ENCODE measurements at places on chromosomes 7 and 10.

- DNase-seq = no peak
These were observed 5.0 kb downstream of the R3HCC1L start for GRCh38 chr10:98139431-98139830.

- no peak for DNase-seq
These were observed 60.0 kb downstream of the VTI1A start for GRCh38 chr10:112507046-112507445.

DNA sequence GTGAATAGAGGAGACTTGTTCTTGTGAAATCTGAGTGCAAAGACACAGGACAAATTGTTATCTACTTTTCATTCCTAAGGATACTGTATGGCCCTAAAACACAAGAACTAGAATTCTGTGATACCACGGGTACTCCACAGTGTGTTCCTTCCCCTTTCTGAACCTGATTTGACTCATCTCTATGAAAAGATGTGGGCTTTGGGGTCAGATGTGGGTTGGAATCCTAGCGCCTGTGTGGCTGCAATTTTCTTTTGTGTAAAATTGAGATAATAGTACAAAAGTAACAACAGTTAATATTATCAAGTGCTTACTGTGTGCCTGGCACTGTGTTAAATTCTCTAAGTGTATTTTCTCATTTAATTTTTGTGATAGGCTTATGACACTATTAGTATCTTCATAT lies 8.1 kb downstream of the SRGN start:
- DNase-seq = no peak

DNA sequence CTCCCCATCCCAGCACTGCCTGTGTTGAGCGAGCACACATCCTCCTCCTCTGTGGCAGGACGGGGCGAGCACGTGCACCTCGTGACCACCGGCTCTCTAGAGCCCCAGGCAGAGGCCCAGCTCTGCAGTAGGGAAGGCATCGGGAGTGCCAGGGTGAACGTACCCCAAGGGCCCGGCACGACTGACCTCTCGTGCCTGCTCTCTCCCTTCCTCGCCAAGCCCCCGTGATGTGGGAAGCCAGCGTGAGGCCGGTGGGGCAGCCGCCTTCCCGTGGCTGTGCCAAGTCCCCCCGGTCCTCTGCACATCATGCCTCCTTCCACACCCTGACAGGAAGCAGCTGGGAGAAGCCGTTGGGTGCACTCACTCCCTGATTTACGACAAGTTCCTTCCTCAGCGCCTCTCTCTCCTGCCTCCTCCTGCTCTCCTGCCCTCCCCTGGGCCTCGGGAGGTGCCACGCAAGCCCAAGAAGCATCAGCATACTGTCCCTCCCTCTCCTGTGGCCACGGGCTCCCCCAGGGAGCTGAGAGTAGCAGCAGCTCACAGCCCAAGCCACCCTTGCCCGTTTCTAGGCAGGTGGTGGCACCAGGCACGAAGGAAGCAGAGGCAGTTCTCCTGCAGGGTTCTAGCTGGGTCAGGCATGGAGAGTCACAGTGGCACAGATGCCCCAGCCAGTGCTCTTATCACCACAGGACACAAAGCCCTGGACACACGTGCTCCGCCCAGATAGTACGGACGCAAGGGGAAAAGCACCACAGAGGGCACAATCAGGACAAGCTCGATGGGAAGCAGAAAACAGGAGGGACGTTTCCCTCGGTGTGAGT lies 47.0 kb downstream of the AMZ1 start:
- no peak for DNase-seq

DNA sequence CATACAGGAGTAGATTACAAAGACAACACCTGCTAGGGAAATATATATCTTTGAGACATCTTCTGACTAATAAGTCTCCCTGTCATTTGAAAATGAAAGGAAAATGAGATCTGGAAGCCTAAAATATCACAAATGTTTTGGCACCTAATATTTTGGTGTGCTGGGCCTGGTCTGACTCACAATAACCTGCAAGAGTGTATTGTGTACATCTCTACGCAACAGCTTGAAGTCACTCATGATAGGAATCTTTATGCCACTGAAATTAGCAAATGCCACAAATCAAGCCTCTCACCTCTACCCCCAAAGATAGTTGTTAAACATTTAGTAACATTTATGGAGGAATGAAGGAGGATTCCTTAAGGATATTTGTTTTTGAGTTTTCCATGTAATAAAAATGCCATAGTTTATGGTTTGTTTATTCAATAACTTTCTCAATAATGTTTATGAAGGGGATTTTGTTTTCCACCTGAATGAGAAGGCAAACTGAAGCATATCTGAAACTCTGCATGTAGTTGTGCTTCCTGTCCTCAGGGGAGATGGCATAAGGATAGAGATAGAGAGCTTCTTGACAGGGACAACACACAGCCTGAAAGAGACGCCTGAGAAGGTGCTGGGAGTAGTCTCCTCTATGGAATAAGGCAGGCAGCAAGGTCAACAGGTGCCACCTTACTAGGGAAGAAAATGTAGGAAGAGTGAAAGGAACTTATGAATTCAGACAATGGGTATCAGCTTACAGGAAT lies 197.4 kb downstream of the AHR start:
- no peak for DNase-seq

DNA sequence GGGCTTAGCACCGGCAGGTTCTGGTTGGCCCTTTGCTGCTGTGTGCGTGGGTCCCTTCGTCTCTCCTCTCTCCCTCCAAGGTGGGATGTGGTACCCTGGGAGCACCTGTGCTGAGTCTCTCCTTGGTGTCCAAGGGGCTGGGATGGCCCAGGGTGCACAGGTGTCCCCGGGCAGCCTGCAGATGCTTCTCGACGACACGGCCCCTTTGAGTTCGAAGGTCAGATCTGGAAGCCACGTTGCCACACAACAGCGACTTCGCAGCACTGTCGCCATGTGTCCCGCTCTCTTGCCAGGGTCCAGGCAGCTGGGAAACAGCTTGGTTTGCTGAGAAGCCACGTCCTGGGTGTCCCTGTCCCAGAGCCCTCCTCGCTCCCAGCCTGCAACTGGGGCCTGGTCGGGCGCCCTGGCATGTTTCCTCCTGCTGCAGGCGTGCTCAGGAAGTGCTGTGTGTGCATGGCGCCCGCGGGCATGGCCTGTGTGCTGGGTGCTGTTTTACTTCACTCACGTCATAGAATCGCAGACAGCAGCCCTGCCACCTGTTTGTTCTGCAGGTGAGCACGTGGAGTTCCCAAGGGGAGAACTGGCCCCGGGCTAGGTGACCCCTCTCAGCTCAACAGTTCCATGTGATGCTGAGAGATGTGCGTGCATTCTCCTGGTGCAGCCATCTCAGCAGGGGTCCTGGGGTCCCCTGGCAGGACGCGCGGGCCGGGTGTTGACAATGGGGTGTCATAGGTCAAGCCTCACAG lies 70.9 kb downstream of the DNAJB6 start:
- no peak for DNase-seq

DNA sequence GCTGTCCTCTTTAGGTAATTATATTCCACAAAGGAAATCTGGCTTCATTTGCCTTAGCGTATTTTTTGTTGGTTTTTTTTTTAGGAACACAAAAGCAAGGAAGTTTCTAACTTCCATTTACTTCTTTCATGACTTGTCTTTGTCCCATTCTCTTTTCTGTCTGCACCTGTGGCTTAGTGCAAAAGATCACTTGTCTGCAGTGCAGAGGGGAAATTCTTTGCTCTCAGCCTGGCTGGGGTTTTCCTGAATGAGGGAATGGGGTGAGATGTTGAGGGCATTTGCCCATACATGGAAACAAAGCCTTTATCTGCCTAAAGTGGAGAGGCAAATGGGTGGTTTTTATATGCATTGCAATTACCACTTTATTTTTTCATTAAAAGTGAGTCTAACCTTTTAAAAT lies 361.1 kb upstream of the IGFBP3 start:
- DNase-seq = no peak

GRCh38 chr7:88311675-88312036 lies 5.0 kb upstream of the STEAP4 start:
- DNase-seq = no peak

DNA sequence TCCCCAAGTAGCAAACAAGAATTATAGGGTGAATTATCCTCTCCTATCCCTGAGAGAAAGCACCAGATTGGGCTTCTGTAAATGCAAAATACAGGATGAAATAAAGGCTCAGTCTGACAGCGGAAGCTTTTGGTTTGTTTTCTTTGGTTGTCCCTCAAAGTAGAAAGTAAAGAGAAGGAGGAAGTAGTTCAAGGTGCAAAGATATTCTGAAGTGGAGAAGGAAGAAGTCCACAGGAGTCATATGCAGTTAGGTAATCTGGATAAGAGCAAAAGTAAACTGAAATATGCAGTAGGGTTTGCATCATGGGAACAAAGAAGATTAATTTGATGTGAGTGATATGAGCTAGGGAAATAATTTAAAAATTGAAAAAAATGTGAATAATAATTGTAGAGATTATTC lies 1071.9 kb downstream of the CNTNAP2 start:
- no peak for DNase-seq

GRCh38 chr10:55631071-55631654 lies 729.9 kb downstream of the ZWINT start:
- DNase-seq = peak; percentile 43

DNA sequence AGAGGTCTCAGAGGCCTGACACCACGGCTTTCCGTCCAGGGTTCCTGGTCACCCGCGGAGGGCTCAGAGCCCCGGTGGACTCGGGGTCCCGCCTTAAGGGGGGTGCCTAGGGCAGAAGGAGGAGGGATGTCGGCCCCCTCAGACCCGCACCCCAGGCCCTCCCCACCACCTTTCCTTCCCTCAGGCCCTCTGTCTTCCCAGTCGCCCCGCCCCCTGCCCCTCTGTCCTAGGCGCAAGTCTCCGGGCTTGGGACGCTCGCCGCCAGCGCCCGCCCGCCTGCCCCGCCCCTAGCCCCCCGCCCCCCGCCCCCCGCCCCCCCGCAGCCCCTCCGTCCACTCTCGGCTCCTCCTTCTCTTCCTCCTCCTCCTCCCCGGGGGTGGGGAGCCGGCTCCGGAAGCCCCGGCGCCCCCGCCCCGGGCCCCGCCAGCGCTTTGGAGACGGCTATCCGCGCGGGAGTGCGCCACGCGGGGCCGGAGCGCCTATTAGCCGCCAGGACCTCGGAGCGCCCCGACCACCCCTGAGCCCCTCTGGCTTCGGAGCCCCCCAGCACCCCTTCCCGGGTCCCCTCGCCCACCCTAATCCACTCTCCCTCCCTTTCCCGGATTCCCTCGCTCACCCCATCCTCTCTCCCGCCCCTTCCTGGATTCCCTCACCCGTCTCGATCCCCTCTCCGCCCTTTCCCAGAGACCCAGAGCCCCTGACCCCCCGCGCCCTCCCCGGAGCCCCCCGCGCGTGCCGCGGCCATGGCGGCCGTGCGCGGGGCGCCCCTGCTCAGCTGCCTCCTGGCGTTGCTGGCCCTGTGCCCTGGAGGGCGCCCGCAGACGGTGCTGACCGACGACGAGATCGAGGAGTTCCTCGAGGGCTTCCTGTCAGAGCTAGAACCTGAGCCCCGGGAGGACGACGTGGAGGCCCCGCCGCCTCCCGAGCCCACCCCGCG lies at the start of gene AEBP1:
Gene AEBP1, plus strand, starts transcription at position 423 of the 937 bp plus-strand sequence. Its CDS starts 321 bp downstream, at position 744.
- DNase-seq = peak; percentile 61

GRCh38 chr10:22597138-22597537 lies 117.2 kb downstream of the PIP4K2A start:
- DNase-seq = no peak

DNA sequence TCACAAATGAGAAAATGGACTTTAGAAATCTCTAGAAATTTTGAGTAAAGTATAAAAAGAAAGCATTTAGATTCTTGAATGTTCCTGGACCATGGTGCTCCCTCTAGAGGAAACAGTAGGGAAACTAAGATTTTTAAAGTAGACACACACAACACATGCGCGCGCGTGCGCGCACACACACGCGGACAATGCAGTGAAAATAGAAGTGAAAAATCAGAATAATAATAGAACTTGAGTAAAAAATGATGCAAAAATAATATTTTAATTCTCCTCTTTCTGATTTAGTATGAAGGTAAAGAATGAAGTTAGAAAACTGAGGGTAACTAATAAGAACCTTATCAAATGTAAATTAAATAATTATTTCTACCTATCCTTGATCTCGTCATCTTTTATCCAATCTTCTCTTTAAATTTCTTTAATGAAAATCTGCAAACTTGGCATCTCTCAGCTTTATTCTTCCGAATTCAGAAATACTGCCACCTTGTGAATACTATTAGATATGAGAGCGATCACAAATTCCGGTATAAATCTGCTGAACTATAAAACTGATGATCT lies 117.0 kb upstream of the AMPH start:
- no peak for DNase-seq

DNA sequence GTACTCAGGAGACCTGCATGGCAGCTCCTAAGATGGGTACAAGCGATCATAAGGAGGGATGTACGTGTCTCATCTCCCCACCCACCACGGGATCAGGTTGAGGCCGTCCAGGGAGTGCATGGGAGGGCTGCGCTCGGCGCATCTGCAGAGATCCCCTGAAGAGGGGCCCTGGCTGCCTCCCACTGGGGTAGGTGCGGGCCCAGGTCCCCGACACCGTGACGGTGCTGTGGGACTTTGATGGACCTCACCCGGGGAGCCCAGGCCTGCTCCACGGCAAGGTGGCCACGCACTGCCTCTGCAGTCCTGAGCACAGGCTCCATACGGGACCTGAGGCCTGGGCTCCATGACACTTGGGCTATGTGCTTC lies 12.7 kb downstream of the GET4 start:
- no peak for DNase-seq

GRCh38 chr7:27196287-27196767 lies 3.6 kb downstream of the HOXA13 start:
- no peak for DNase-seq

DNA sequence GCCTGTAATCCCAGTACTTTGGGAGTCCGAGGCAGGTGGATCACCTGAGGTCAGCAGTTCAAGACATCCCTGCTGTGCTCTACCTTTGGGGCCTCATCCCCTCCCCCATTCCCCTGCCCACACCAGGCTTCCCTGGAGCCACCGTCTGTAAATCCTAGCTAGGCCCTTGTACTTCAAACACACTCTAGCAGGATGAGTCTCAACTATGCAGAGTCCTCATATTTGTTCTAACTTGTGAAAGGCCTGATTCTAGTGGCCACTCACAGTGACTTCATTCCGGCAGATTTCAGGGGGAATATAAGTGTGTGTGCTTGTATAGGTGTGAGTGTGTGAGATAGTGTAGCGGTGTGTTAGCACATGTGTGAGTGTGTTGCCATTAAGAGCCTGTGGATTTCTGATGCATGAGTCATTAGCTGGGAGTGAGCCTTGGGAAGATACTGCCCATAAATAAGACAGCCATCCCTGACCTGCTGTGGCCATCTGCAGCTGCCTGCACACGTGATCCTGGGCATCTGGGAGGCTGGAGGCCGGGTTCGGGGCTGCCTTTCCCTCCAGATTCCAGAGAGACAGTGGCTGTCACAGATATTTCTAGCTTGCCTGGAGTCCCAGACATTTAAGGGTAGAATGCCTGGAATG lies 1.7 kb upstream of the NEURL1 start:
- peak; percentile 46 for DNase-seq

GRCh38 chr7:117218700-117219099 lies 104.2 kb downstream of the WNT2 start:
- DNase-seq = no peak

Data from hindlimb muscle (tissue), 1 donor.